ENCODE measurements at places on chromosomes 7 and 10.
A peak's percentile ranks its signal among the peaks of the same experiment; 100 is the strongest.

DNA sequence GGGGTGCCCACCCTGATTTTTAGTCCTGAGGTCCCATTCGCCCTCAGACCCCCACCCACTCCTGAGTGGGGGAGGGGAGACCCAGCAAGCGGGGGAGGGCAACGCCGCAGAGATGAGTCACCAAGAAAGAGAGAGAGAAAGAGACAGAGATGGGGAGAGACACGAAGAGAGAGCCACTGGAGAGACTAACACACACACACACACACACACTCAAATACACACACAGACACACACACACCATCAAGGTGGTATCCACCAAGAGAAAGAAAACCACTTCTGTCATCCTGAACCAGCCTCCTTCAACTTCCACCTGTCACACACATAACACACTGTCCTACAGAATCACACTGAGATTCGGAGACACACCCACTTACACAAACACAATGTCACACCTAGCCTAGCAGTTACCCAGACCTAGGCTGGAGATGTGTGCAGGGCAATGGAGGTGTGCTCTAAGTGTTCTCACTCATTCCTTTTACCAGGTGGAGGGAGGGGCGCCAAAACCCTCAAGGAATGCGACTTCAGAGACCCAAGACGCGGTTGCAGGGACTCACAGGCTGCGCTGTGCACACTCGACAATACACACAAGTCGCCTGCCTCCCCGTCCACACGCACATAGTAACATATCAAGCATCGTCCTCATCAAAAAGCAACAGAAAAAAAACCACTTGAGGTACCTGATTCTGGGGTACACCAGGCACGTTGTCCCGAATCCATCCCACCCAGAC lies 3.9 kb upstream of the VGF start:
- no peak for DNase-seq

DNA sequence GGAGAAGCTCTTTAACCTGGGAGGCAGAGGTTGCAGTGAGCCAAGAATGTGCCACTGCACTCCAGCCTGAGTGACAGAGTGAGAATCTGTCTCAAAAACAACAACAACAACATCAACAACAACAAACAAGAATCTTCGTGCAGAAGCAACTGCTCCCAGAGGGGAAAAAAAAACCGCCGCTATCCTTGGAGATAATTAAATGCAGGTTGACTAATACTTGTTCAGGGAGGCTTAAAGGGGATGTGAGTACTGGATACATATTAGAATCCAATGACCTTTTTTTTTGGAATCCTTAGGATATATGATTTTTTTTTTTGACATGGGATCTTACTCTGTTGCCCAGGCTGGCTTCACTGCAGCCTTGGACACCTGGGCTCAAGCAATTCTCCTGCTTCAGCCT lies 89.6 kb upstream of the FAM171A1 start:
- DNase-seq: no peak

DNA sequence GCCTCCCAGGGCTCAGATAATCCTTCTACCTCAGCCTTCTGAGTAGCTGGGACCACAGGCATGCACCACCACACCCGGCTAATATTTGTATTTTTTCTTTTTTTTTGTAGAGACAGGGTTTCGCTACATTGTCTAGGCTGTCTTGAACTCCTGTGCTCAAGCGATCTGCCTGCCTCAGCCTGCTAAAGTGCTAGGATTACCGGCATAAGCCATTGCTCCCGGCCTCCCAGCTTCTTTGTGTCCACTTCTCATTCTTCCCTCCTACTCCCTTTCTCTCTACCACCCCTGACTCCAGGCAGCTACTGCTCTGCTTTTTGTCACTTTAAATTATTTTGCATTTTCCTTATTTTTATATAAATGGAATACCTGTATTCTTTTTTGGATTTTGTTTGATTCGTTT lies 83.4 kb downstream of the PALS2 start:
- no peak for DNase-seq

DNA sequence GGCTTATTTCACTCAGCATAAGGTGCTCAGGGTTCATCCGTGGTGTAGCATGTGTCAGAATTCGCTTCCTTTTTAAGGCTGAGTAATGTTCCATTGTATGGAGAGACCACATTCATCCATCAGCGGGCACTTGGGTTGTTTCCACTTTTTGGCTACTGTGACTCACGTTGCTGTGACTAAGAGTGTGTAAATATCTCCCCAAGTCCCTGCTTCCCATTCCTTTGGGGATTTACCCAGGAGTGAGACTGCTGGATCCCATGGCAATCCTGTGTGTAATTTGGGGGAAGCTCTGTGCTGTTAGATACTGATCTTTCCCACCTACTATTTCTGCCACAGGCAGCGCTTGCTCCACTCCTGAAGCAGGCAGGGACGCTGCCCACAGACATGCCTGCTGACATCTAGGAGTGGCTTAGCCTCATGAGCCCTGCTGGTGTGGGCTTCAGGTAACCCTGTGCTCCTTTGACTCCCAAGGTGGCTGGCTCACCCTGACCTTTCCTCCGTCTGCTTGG lies 346.0 kb downstream of the FRMD4A start:
- no peak for DNase-seq

- DNase-seq: peak; percentile 60
Observed at GRCh38 chr7:35003679-35004303, 33.5 kb downstream of the DPY19L1 start.

- DNase-seq: no peak
Observed at GRCh38 chr7:4682621-4683042, 537 bp downstream of the FOXK1 start.

GRCh38 chr10:15038416-15038815 lies 5.3 kb upstream of the OLAH start:
- DNase-seq: no peak

GRCh38 chr7:25765110-25765655 lies 386.8 kb upstream of the NFE2L3 start:
- DNase-seq: no peak

DNA sequence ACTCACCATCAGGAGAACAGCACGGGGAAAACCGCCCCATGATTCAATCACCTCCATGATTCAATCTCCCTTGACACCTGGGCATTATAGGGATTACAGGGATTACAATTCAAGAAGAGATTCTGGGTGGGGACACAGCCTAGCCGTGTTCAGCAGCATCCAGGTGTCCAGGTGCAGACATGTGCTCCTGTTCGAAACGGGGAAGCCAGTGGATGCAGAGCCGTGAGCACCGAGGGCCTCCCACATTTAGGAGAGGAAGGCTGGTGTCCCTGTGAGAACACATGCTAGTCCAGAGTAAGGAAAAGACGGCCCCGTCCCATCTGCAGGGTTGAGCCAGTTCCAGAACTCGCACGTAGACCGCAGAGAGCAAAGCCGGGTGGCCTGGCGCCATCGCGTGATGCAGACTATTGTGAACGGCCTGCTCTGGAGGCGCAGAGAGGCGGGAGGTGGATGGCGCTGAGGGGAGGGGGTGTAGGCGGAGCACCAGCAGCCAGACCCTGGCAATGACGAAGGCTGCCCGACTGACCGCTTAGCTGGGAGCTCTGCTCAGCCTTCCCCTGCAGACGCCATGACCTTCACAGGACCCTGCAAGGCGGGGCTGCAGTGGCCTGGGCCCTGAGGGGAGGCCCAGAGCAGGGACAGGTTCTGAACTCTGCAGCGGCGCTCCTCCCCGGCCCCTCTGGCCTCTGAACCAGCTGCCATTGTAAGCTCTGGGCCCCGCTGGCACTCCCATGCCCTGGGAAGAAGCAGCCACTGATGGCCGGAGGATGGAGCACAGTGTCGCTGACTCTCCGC lies 141.6 kb upstream of the TCERG1L start:
- peak; percentile 47 for DNase-seq

DNA sequence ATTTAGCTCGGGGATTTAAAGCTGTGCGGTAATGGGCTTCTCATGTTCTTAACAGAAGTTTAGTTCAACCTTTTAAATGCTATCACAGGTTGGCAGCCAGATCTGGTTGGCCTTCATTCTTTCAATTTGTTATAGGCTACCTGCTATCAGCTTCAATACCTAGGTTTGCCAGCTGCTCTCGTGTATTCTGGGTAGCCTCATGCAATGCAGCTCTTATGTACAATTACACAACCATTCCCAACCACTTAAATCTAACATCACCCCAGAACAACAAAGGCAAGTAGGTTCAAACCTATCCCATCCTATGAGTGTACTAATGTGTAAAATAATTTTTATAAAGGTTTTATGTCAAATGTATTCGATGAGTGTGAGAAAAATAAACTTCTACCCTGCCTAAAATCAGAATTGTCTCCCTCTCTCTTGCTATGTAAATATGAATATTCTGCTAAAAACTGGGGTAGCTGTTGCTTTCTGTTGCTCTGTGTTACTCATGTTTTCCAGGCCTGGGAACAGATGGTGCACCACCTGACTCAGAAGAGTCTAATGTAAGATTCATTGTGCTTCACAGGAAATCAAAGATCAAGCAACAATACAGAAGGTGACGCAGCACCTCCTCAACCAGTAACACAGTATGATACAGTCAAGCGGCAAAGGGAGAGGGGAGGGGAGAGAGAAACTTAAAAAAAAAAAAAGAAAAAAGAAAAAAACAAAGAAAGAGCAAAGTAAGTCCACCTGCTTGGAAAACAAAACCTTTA lies 188.6 kb downstream of the ETV1 start:
- no peak for DNase-seq

DNA sequence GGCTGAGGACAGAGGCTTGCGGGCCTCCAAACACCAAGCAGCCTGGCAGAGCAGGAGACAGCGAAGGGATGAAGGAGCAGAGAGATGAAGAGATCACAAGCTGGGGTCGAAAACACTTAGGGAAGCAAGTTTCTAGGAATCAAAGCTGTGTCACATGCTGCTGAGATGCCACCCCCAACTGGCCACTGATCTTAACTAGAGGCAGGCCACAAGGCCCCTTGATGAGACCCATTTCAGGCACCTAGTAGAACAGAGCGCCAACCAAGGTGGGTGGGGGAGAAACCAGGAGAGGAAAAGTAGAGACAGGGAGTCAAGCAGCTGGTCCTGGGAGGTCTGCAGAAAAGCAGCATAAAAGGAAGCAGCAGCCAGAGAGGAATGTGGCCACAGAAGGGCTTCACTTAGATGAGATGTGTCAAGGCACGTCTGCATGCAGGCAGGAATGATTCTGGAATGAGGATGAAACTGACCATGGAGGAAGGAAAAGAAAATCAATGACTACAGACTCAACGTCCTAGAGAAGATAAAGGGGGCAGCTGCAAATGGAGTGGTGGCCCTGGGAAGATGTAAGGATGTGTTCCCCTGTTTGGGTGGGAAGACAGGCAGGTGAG lies 85.0 kb upstream of the DDC start:
- no peak for DNase-seq

- DNase-seq: no peak
Observed at GRCh38 chr7:33970536-33970935, 65.2 kb downstream of the BMPER start.

GRCh38 chr7:87574630-87575029 lies 26.1 kb downstream of the ABCB1 start:
- DNase-seq: no peak

- peak; percentile 20 for DNase-seq
Observed at GRCh38 chr7:88401009-88401623, 94.4 kb upstream of the STEAP4 start.

GRCh38 chr10:49534670-49535381 lies 4.1 kb downstream of the ERCC6 start:
- peak; percentile 33 for DNase-seq

GRCh38 chr10:89203237-89203636 lies 3.9 kb downstream of the CH25H start:
- DNase-seq: no peak

- DNase-seq: no peak
Observed at GRCh38 chr7:156780724-156781455, 112.1 kb downstream of the LMBR1 start.

- peak; percentile 66 for DNase-seq
Observed at GRCh38 chr7:114160925-114161324, 242.1 kb upstream of the PPP1R3A start.

DNA sequence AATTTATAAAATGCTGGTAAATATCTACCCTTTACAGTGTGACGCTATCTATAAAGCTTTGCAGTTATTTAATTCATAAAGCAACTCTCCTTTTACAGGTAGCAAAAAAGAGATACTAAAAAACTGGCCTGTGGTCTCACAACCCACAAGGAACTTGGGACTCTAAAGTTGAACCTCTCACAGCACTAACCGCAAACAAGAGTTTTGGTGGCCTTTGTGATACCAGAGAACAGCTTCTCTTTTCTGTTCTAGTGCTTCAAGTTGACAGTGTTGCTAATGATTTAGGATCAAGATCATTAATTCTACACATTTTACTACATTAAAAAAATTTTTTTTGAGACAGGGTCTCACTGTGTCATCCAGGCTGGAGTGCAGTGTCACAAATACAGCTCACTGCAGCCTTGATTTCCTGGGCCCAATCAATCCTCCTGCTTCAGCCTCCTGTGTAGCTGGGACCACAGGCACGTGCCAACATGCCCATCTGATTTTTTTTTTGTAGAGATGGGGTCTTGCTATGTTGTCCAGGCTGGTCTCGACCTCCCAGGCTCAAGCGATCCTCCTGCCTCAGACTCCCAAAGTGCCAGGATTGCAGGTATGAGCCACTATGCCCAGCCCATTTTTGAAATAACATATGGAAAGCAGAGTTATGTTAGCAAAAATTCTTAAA lies 56.0 kb upstream of the ST8SIA6 start:
- DNase-seq: no peak

- DNase-seq: no peak
Observed at GRCh38 chr10:92681306-92681834, 8.4 kb upstream of the HHEX start.

DNA sequence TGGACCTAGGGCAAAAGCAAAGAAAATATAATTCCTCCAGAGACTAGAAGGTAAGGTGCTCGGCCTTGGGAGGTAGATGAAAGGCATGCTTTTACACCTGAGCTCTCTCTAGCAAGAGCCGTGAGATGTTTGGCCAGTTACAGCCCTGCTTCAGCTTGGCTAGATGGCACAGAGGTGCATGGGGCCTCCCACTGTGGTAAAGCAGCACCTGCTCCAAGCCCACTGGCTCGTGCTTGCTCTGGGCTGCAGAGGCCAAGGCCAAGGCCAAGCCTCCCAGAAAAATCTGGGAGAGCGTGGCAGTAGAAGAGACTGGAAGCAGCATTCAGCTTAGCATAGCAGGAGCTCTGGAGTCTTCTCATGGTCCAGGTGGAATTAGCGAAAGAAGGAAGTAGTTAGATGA lies 31.0 kb upstream of the OPALIN start:
- DNase-seq: no peak

- DNase-seq: no peak
Observed at GRCh38 chr7:16484453-16485158, 19.1 kb upstream of the SOSTDC1 start.

DNA sequence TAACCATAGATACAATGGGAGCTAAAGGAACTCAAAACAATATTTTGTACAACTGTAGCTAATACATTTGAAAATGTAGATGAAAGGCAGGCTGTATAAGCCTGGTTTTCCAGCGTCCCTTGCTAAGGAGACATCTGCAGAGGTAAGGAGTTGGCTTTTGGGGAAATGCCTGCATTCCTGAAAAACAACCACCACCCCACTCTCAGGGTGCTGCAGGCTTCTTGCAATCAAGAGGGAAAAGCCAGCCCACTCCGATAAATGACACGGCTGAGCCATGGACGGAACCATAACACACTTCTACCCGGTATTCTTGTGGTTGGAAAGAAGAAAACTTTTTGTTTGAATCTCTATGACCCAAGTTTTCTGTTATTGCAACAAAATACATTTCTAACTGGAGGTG lies 200.3 kb downstream of the TEX36 start:
- no peak for DNase-seq

Data from pons (tissue), 1 donor.